ENCODE measurements at places on chromosomes 16 and 17. TPM values are rescaled to one million over a fixed set of nuclear protein-coding genes. Genes with fewer than 3 reads are reported as not detected.
A peak's percentile ranks its signal among the peaks of the same experiment; 100 is the strongest.

DNA sequence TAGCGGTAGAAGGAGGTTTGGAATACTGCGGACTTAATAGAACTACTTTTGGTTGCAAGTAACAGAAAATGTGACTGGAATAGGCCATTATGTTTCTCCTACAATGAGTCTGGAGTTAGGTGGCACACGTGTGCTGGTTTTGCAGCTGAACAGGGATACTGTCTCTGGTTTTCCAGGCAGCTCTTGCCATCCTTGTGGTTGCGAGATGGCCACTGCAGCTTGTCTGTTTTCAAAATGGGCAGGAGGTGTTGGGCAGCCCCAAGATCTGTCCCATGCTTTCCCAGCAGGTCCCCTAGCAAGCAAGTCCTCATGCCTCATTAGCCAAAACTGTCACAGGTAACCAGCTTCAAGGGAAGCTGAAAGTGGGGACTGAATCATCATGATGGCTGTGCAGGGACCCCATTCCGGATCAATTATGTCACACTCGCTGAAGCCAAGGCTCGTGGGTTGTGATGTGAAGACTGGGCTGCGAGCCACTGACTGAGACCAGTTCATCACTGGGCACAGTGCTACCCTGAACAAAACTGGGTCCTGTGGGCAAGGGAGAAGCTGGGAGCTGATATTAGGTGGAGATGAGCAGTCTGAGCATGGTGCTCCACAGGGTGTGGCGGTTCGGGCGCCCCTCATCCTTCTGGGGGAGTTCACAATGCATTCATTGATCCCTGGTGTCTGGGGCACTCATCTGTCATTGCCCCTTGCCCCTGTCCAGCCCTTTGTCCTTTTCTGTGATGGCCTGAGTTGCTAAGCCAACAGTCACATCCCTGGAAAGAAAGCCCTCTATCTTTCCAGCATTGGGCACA, 82.1 kb downstream of the KSR1 start:
- DNase-seq = no peak

DNA sequence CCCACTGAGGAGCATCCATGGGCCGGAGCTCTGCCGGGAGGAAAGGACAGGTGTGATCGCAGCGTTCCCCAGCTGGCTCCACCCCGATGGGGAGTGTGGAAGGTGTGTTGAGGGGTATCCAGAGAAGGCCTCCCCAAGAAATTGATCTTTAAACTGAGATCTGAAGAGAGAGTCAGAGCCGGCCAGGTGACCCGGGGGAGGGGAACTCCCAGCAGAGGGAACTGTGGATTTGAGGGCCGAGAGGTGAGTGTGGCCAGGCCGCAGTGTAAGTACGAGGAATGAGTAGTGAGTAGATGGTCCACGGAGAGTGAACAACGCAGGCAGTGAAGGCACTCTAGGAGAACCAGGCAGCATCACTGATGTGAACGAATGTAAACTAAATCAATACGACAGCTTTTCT, 80.2 kb downstream of the RPTOR start:
- no peak for DNase-seq

DNA sequence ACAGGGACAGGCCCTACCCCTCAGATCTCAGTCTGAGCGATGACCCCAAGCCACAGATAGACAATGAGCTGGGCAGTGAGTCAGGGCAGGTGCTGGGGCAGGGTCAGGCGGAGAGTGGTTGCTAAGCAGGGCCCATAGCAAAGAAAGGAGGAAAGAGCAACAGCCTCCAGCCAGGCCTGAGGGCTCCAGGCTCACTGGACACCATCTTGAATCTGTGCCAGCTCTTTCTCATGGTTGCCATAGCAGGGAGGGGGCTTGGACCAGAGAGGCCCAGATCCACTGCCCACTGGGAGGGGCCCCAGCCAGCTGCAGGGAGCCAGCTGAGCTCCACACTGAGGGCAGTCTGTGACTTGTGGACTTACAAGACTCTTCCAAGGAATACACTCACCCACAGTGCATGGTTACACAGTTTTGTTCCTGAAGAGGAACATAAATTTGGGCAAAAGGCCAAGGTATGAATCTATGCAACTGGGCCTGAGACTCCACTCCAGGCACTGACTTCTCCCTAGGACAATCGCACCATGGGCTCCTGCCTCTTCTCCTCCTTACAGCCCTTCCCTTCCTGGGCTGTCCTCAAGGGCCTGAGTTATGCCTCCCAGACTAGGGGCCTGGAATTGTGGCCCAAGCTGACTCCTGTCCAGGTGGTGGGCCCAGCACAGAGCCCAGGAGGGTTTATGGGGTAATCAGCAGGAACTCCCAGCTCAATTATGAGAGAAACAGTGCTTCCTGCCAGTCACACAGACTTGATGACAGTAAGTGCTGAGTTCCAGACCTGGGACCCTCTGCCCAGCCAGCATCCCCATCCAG, 59.9 kb downstream of the BEAN1 start:
- DNase-seq = peak; percentile 68

NPB gene
- 3.8 TPM for total RNA-seq

CCL3 gene
- total RNA-seq = not detected

PDP2 gene
- 13.8 TPM for total RNA-seq
